ENCODE measurements at places on chromosomes 16 and 17.

- no peak for DNase-seq
These were observed 202.2 kb upstream of the CACNG5 start for GRCh38 chr17:66632731-66633130.

DNA sequence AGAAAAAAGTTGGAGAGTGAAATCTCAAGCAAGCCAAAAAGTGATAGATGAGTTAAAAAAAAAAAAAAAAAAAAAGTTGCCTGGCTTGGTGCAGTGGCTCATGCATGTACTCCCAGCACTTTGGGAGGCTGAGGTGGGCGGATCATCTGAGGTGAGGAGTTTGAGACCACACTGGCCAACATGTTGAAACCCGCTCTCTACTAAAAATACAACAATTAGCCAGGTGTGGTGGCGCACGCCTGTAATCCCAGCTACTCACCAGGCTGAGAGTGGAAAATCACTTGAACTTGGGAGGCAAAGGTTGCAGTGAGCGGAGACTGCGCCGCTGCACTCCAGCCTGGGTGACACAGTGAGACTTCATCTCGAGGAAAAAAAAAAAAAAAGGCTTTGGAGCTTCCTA is 668.8 kb downstream of the WWOX start:
- no peak for DNase-seq

- peak; percentile 32 for DNase-seq
These were observed 90.4 kb downstream of the MARF1 start for GRCh38 chr16:15552507-15552906.

DNA sequence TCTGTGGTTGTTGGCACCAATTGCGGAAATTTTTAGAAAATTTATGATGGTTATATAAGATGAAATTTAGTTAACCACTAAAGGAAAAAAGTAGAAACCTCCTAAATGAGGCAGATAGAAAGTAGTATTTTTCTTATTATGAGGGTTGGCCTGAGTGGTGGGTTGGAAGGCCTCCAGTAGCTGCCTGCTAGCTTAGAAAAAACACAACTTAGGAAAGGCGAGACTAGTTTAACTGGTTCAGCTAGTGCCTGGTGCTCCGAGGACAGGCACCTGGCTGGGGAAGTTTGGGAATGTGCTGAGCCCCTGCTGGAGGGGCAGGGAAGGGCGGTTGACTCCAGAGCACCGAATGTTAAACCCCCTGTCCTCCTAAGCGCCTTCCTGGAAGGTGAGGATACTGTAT is 19.9 kb downstream of the LDHD start:
- DNase-seq: peak; percentile 25

GRCh38 chr16:14109782-14110727 is 38.9 kb downstream of the MRTFB start:
- no peak for DNase-seq

DNA sequence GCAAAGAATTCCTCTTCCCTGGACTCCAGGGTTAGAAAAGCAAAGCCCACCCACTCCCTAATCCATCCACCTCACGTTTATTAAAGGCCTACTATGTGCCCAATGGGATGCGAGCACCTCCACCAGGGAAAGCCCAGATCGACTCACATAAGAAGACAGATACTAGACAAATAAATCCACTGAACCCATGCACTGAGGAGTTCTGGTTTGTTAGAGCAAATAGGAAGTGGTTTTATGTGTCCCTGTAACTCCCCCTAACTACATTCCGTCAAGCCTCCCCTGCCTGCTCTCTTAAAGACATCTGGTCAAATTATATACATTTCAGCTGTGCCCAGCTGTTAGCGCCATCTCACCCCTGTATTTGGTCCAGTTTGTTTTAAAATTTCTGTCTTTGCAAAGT is 218.5 kb upstream of the RPL38 start:
- DNase-seq: no peak

DNA sequence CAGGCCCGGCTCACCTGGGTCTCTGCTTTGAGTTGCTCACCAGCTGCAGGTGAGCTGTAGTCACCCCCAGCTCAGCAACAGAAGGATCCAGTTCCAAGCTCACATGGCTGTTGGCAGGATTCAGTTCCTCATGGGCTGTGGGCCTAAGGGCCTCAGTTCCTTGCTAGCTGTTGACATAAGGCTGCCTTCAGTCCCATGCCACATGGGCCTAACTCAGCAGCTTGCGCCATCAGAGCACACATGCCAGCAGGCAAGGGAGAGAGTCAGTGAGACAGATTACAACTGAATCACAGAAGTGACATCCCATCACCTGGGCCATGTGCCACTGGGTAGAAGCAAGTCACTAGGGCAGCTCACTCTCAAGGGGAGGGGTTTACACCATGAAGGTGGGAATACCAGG is 24.7 kb downstream of the PSMD7 start:
- no peak for DNase-seq
